ENCODE measurements at places on chromosomes 6 and 20.

- DNase-seq: no peak
Observed at GRCh38 chr20:55229451-55229850, 754.1 kb downstream of the DOK5 start.

GRCh38 chr6:39114388-39114703 is 640 bp downstream of the SAYSD1 start:
- DNase-seq: no peak

DNA sequence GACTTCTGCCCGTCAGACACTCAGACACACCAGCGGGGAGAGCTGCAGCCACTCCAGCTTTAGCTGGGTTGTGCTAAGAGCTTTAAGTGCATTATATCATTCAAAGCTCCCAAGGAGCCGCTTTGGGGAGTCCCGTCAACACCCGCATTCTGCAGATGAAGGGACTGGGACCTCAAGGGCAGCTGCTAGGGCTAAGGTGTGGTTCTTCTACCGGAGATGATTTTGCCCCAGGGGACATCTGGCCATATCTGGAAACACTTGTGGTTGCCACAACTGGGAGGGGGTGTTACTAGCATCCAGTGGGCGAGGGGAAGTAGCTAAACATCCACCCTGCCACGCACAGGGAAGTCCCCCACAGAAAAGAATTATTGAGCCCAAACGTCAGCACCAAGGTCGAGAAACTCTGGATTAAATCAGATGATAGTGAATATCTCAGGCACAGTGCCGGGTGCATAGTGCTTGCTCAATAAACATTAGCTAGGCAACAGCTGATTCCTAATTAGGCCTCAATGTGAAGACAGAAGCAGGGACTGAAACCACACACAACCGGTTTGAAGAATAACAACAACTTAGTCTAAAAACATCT is 29.6 kb downstream of the PMEPA1 start:
- DNase-seq: no peak

GRCh38 chr20:53227523-53227922 is 255.4 kb downstream of the TSHZ2 start:
- no peak for DNase-seq

- DNase-seq: no peak
Observed at GRCh38 chr6:44169154-44169553, 10.5 kb downstream of the CAPN11 start.

DNA sequence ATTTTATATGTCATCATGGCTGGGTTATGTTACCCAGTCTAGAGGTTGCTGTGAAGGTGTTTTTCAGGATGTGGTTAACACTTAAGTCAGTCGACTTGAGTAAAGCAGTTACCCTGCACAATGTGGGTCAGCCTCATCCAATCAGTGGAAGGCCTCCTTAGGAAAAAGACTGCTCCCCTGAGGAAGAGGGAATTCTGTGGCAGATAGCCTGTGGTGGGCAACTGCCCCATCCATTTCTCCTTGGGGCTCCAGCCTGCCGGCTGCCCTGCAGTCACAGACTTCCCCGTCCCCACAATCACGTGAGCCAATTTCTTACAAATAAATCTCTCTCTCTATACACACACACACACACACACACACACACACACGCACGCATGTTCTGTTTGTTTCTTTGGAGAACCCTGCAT is 34.5 kb upstream of the MPC1 start:
- no peak for DNase-seq

GRCh38 chr20:41696428-41696827 is 78.3 kb upstream of the CHD6 start:
- no peak for DNase-seq

- DNase-seq: no peak
Observed at GRCh38 chr6:56637640-56638039, 5.0 kb downstream of the DST start.

DNA sequence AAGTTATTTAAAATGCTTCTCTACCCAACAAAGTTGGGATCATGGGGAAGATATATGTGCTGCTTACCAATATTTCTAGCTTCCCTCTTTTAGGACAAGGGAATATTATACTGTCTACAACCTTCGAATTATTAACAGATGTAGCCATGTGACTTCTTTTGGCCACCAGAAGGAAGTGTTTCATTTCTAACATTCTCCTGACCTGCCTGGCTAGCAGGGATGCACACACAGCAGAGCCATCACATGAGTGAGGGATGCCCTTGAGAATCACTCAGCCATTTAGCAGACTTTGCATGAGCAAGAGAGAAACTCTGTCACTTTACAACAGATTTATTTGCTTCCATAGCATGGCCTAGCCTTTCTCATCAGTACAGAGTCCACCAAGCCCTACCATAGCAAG is 230.7 kb upstream of the MARCKS start:
- no peak for DNase-seq

DNA sequence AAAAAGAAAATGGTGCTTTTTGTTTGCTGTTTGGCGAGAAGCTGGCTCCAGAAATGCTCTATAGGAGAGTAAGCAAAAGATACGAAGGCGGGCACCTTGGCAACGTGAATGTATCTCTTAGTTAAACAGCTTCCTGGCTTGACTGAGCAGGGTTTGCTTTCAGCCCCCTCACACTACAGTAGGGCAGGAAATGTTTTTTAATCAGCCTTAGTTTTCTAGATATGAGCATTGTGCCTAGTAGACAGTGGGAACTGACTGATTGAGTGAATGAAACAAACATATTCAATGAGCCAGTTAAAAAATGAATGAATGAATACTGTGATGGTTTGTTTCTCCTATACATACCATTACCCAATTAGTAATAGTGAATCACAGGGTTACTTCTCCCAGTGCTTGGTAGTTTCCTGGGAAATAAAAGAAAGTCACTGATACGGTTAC is 19.9 kb downstream of the CAP2 start:
- DNase-seq: no peak

Data from hypothalamus (tissue), 51 donors.